ENCODE measurements at places on chromosomes 7 and 10.

DNA sequence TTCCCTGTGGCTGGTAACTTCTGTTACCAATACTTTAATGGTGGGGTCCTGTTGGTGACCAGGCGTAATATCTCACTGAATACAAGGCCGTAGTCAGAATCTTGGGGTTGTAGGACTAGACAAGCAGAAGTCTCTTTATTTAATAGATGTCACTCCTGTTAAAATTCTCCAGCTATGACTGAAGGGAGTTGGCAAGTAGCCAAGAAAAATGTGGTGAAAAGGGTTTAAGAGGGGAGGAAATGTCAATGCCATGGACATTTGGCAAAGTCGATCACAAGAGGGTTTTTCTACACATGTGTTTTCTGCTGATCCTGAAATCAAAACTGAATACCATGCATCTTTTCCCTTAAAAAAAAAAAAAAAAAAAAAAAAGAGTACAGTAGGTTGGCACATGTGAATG lies 533.5 kb downstream of the AUTS2 start:
- DNase-seq, result peak; percentile 60

GRCh38 chr7:191981-192649 lies at the start of gene FAM20C:
Gene FAM20C, plus strand, starts transcription at chr7:192571. Its CDS starts 629 bp downstream, at chr7:193200.
- peak; percentile 94 for DNase-seq

GRCh38 chr7:159370-160270 lies 32.8 kb upstream of the FAM20C start:
- peak; percentile 57 for DNase-seq

GRCh38 chr7:29527505-29528108 lies 36.0 kb upstream of the PRR15 start:
- DNase-seq, result no peak

DNA sequence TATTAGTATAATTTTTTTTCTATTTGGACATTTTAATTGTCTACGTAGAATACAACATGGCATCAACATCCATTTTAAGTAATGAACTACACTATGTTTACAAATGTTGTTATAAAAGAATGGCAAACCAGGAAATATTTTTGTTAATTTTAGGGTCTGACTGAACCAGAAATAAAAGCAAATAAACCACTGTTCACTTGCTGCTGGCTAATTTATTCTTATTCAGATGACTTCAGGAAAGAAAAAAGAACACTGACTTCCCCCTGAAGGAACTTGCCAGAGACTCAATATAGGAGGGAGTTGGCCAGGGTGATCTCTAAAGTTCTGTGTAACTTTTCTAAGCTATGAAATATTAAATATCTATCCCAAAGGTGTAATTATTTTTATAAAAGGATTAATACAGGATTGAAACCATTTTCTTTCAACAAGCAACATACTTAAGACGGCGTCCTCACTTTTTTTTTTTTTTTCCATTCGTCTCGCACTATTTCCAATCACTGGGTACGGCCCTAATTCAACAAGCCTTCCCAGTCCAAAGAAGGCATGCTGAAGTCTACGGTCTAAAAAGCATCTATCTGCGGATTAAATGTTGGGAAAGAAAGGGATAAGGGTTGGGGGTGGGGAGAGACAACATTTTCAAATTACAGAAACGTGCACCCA lies 1.2 kb downstream of the USP6NL start:
- DNase-seq, result peak; percentile 30

GRCh38 chr10:20254078-20254477 lies 437.8 kb downstream of the PLXDC2 start:
- DNase-seq, result peak; percentile 94

DNA sequence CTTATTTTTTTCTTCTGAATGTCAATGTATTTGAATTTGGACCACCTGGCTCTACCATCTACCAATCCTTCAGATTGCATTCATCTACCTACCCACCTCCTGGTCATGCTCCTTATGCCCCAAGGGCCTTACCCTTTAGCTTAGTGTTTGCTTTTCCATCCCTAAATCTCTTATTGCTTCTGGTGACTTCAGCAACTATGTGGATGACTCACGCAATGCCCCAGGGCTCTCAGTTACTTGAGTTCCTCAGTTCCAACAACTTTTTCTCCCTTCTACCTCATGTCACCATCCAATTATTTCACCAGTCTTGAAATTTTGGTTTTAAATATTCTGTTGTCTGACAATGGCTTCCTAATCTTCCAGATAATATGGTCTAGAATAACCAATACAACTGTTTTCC lies 118.9 kb downstream of the CFAP58 start:
- no peak for DNase-seq

GRCh38 chr7:100612730-100613390 lies 520 bp downstream of the MOSPD3 start:
- peak; percentile 37 for DNase-seq

GRCh38 chr7:20152511-20152910 lies 64.7 kb downstream of the MACC1 start:
- no peak for DNase-seq

DNA sequence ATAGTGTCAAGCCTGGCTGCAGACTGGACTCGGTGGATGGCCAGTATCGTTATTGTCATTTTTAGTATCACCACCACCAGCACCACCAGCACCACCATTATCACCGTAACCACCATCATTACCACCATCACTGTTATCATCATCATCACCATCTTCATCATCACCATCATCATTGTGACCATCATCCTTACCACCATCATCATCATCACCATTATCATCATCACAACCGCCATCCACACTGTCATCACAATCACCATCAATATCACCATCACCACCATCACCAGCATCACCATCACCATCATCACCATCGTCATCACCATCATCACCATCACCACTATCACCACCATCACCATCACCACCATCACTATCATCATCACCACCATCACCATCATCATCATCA lies 65.6 kb downstream of the FOXL3 start:
- DNase-seq, result no peak

GRCh38 chr10:128930515-128930914 lies 536.5 kb upstream of the MGMT start:
- DNase-seq, result no peak

GRCh38 chr7:128911423-128912031 lies 1.0 kb upstream of the KCP start:
- DNase-seq, result peak; percentile 53

- no peak for DNase-seq
These were observed 140.1 kb downstream of the ZFAND4 start for GRCh38 chr10:45532480-45532879.

DNA sequence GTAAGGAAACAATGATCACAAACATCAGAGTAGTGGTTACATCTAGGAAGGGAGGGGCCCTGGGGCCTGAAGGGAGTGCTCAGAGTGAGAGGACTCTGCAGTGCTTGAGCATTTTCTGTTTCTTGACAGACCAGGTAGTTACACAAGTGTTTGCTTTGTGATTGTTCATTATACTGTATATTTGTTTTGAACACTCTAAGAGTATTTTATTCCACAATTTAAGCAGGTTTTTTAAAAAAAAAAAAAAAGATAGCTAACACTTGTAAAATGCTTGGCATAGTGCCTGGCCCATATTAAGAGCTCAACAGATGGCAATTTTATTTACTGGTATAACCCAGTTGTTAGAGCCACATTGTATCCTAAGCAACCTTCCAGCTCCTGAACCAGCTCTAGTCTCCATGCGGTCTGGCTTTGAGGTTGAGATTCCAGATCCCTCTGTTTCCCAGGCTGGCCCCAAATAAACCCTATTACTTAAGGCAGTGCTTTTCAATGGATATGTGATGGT lies 20.1 kb upstream of the ATXN7L1 start:
- peak; percentile 68 for DNase-seq

GRCh38 chr7:2882111-2882510 lies 38.0 kb upstream of the GNA12 start:
- no peak for DNase-seq

DNA sequence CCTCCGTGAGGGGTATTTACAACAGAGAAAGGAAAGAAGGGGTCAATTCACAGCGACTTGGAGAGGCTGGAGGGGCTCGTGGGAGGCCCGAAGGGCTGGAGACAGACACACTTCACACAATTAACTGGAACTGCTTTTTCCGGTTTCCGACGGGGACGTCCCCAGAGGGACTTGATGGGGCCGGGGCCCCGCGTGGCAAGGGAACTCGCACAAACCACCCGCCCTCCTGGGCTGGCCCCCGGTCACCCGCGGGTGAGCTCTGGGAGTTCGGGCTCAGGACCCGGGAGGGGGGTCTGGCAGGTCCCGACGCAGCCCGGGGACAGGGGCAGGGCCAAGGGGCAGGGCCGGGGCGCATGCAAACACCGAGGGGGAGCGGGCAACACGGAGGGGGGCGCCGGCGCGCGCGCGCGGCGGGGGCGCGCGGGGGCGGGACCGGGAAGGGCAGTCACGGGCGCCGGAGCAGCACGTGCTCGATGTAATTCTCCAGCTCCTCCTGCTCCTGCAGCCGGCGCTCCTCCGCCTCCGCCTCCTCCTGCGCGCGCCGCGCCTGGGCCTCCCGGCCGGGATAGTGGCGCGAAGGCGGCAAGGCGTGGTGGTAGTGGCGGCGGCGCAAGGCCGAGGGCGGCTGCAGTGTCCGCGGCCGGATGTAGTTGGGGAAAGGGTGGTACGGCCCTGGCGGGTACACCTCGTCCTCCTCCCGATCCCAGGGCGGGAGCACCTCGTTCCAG lies 2.7 kb downstream of the VGF start:
- DNase-seq, result peak; percentile 60

DNA sequence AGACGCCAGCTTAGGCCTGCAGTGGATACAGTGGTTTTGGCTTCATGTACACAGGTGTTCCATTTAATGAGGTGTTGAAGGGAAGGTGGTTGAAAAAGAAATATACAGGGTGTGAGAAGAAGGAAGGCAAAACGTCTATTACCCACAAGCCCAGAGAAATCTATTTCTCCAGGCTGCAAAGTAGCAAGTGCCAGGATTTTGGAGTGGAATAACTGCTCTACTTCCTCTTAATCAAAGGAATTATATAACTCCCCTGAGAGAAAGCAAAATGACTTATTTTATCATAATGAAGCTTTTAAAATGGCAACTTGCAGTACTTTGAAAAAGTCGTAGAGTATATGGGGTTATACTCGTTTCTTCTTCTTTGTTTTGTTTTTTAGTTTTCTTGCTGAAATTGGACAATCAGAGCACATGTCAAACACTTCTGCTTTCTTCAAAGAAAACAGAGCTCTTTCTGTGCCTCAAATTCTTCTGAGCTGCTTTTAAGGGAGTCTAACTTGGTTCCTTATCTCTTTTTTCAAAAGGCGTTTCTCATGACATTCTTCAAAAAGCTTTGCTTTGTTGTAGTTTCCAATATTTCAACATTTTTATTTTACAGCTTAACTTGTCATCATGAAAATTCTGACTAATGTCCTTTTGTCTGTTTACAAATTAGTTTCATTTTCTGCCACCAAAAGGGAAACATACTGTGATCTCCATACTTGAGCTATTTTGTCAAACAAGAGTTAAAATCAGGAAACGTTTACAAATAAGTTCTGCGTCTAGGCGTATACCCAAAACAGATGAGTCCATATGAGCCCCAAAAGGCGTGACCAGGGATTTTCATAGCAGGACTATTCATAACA lies 289.7 kb downstream of the FRMD4A start:
- peak; percentile 62 for DNase-seq

DNA sequence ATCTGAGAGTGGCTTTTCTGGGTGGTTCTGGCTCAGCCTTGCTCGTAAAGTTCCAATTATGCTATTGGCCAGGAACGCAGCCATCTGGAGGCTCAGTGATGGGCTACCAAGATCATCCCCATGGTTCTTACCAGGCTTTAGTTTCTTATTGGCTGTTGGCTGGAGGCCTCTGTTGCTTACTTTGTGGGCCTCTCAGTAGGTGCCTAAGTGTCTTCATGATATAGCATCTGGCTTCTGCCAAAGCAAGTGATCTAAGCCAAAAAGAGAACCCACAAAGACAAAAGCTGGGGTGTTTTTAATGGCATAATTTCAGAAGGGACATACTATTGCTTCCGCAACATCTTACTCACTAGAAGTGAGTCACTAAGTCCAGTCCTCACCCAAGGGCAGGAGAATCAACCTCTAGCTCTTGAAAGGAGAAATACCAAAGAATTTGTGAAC lies 132.0 kb upstream of the MDFIC start:
- no peak for DNase-seq

DNA sequence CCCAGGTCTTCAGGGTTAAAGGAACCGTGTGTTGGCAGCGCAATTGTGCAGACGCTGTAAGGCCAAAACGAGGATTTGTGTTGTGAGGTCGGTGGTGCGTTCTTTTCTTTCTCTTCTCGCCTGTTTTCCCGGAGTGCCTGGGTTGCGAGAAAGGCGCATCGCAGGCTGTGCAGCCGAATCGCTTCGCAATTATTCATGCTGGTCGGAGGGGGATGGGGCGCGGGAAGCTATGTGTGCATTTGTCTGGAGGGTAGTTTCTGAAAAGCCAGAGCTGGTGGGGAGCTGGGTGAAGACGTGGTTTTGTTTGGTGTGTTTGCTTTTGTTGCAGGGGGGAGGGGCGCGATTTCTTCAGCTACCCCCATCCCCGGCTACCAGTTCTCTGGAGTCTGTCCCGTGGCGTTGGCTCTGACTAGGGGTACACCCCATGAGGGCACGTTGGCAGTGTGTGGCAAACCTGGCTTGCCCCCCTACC lies 2.1 kb downstream of the MXI1 start:
- DNase-seq, result peak; percentile 73

DNA sequence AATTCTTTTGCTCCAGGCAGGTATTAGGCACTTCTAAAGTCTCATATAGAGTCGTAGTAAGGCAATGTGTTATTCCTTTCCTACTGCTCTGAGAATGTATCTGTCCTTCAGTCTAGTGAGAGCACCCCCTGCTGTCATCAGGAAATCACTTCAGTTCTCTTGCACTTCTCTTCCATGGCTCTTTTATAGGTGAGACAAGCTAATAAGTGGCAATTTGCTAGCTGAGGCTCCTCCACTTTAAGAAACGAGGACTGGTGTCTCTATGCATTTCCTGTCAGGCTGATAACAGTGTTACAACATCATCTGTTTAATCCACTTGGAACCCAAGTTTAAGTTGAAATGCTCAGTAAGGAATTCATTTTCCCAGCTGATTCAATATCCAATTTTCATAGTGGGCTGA lies 350.6 kb downstream of the TFEC start:
- DNase-seq, result peak; percentile 44

- DNase-seq, result no peak
These were observed 61.9 kb downstream of the MAD1L1 start for GRCh38 chr7:2170576-2171521.

GRCh38 chr7:3455806-3456595 lies 154.9 kb downstream of the SDK1 start:
- DNase-seq, result no peak

- DNase-seq, result no peak
These were observed 310.7 kb downstream of the WDR37 start for GRCh38 chr10:1366811-1367425.

- peak; percentile 32 for DNase-seq
These were observed 22.9 kb upstream of the INSIG1 start for GRCh38 chr7:155274633-155275355.

- no peak for DNase-seq
These were observed 286.6 kb downstream of the BMPER start for GRCh38 chr7:34191771-34192479.

DNA sequence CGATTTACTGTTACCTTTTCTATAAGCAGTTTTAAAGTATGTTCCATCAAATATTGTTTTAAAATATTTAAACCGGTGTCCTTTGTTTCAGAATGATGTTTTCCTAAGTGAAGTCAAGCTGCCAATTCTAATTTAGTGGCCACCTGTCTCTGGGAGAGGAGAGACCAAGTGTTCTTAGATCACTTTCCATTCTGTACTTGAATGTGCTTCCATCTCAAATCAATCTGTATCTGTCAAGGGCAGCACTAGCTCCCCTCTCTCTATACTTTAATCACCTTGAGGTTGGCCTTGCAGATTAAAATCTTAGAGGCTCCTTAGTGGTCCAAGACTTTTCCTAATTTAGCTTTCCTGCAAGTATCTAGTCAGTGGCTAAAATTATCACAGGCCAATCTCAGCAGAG lies 49.6 kb downstream of the LGI1 start:
- DNase-seq, result peak; percentile 49

Data from tongue (tissue), 3 donors.